ENCODE measurements at places on chromosomes 6 and 20.

GRCh38 chr6:87366072-87366827 lies 21.6 kb downstream of the C6orf163 start:
- no peak for DNase-seq

DNA sequence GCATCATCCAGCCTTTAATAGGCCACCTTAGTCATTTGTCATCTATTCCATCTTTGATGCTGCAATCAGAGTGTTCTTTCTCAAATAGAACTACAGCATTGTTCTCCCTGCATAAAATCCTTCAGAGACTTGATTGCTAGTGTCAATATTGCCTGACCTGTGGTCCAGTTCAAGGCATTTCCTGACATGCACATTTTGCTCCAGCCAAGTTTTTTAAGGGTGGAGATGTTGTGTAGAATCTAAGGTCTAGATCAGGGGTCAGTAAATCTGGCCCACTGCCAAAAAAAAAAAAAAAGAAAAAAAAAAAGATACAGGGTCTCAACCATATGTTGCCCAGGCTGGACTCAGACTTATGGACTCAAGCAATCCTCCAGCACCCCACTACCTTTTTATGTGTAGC lies 354.4 kb downstream of the FRK start:
- no peak for DNase-seq

GRCh38 chr20:1863296-1863695 lies 31.9 kb upstream of the SIRPA start:
- no peak for DNase-seq

DNA sequence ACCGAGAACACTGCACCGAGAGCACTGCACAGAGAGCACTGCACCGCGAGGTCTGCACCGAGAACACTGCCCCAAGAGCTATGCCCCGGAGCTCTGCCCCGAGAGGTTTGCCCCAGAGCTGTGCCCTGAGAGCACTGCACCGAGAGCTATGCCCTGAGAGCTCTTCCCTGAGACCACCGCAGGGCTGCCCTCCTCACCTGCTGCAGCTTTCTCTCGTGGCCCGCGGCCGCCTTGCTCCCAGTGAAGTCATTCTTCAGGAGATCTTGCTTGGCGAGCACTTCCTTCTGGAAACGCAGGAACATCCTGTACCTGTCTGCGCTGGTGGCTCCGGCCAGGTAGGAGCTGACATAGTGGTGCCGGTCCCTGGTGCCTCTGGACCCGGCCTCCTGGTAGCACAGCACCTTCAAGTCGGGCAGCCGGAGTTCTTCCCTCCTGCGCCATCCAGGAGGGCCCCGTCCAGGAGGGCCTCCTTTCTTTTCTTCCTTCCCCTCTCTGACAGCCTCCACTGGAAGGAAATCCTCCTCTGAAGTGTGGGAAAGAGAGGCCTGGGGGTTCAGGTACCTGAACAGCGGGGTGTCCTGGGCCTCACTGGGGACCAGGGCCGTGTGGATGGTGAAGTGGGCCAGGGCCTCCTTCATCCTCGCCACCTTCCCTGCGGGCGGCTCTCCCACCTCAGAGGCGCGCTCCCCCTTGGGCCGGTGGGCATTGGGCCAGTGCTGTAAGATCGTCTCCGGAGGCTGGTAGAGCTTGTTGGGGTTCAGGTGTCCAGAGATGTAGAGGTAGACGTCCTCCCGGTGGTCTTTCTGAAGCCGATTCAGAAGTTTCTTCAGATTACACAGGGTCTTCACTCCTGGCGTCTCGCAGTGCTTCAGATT lies 7.8 kb downstream of the C6orf118 start:
- no peak for DNase-seq

GRCh38 chr6:98560841-98561240 lies 273.5 kb upstream of the POU3F2 start:
- DNase-seq: no peak

All from GM13977 (cell line).